ENCODE measurements at places on chromosomes 2 and 18.

DNA sequence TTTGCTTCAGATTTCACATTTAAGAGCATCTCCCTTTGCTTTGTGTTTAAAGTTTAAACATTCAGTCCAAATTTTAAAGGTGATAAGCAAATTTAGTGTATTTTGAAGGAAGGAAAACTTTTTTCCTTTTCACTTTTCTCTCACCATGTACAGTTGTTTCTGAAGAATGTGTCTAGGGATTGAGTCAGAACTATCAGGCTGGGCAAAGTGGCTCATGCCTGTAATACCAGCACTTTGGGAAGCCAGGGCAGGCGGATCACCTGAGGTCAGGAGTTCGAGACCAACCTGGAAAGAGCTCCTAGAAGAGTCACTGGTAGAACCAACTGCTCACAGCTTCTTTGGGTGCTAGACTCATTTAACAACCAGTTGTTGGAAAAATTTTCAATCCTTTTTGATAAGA lies 327.0 kb upstream of the THUMPD2 start:
- DNase-seq: no peak

GRCh38 chr18:46727177-46727576 lies 29.7 kb downstream of the ST8SIA5 start:
- no peak for DNase-seq

GRCh38 chr2:177352441-177353186 lies 40.0 kb upstream of the AGPS start:
- DNase-seq: no peak

- no peak for DNase-seq
Measured at GRCh38 chr2:66576561-66577320, 141.8 kb downstream of the MEIS1 start.

GRCh38 chr2:96241227-96241626 lies 24.6 kb downstream of the TMEM127 start:
- no peak for DNase-seq

- no peak for DNase-seq
Measured at GRCh38 chr18:45236676-45237075, 378.6 kb upstream of the SLC14A2 start.

- DNase-seq: no peak
Measured at GRCh38 chr2:225465827-225466226, 66.3 kb downstream of the NYAP2 start.

GRCh38 chr2:6214471-6214870 lies 522.3 kb downstream of the SOX11 start:
- DNase-seq: no peak

DNA sequence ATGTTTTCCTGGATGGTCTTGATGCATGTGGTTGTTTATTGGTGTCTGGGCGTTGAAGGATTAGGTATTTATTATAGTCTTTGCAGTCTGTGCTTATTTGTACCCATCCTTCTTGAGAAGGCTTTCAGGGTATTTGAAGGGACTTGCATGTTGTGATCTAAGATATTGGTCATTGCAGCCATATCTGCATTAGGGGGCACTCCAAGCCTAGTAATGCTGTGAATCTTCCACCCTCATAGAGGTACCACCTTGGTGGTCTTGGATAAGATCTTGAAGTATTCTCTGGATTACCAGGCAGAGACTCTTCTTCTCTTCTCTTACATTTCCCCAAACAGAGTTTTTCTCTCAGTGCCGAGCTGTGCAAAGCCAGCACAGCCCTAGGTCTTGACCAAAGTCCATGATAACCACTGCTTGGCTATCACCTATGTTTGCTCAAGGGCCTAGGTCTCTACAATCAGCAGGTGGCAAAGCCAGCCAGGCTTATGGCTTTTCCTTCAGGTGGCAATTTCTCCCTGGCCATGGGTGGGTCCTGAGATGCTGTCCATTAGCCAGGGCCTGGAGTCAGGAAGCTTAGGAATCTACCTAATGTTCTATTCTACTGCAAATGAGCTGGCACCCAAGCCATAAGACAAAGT lies 15.4 kb upstream of the PPP1R1C start:
- no peak for DNase-seq

DNA sequence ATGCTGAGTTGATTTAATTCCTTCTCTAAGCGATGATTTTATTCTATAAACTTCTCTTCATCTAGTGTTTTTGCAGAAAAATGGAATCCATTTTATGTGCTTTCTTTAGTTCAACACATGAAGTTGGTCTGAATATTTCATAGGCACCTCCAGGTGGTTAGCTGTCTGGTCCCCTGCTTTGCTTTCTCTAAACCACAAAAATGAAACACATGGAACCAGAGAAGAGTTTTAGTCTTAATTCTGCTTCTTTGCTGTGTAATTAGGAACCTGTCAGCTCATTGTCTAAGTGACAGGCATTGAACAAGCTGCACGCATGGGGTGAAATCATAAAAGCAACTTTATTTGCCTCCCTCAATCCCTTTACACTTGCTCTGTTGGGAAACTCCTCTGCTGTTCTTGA lies 150.4 kb downstream of the PIK3C3 start:
- no peak for DNase-seq

GRCh38 chr2:166700079-166700478 lies 188.2 kb upstream of the XIRP2 start:
- no peak for DNase-seq

DNA sequence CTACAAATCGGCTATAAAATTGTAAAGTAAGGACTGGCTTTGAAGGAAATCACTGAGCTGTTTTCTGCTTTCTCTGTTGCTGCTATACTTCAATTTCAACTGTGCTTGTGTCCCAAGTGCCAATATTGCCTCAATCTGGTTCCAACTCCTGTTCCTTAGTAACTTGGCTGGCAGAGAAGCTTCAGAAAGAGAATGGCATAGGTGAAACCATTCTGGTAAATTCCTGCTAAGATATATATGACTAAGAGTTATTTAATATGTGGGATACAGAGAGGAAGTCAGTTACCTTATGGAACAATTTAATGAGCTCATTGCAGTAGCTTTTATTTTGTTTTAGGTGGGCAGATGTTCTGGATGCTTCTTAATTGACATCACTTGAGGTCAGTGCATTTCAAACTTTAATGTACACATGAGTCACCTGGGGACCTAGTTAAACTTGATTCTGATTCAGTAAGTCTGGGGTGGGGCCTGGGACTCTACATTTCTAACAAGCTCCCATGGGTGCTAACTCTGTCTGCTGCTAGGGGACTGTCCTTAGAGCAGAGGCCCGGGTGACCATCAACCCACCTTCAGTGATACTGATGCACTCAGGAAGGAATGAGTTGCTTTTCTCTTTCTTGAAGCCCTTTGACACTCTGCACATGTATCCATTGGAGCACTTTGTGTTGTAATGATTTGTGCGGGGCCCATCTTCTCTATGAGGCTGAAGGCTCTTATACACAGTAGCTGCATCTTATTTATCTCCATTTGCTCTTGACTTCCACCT lies 47.6 kb downstream of the LIPG start:
- DNase-seq: no peak

GRCh38 chr2:114537777-114538176 lies 95.3 kb downstream of the DPP10 start:
- DNase-seq: no peak

DNA sequence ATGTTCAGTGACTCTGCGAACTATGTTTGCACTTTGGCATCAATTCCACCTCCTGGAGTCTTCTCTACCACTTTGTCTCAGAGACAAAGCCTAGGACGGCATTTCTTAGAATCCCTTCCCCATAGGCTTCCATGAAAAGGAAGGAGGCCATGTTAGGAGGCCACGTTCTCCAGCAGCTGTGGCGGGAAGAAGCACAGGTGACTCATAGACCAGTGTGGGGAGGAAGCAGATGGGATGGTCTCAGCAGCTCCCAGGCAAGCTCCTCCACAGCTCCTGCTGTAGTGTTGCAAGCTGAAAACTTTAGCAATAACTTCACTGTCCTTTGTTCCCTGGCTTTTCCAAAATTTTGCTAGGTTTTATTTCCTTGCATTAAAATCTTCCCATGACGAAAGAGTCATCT lies 781.3 kb upstream of the ID2 start:
- no peak for DNase-seq

GRCh38 chr2:120746144-120746543 lies 10.5 kb downstream of the GLI2 start:
- no peak for DNase-seq

DNA sequence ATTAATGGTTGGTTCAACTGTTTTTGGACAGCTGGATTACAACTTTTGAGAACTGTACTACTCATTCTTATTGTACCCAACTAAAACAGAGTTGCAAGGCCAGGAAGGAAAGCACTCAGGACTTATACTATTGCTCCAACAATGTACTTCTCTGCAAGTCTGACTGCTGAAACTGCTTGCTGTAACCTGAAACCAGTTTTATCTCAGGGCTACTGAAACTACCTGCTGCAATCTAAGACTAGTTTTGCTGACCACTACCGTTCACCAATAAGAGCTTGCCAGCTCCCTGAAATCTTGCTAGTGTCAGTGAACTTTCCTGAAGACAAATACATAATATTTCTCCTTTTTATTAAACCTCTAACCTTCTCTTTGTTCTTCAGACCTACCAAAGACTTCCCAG lies 157.3 kb downstream of the CDCA7 start:
- no peak for DNase-seq

GRCh38 chr2:199467066-199467822 lies 9.5 kb upstream of the SATB2 start:
- DNase-seq: no peak

- DNase-seq: no peak
Measured at GRCh38 chr2:122022531-122022930, 267.1 kb downstream of the TSN start.

GRCh38 chr2:74745766-74746165 lies 88.2 kb upstream of the HK2 start:
- DNase-seq: no peak

GRCh38 chr2:46650556-46651001 lies 171.2 kb downstream of the TMEM247 start:
- DNase-seq: peak; percentile 29

DNA sequence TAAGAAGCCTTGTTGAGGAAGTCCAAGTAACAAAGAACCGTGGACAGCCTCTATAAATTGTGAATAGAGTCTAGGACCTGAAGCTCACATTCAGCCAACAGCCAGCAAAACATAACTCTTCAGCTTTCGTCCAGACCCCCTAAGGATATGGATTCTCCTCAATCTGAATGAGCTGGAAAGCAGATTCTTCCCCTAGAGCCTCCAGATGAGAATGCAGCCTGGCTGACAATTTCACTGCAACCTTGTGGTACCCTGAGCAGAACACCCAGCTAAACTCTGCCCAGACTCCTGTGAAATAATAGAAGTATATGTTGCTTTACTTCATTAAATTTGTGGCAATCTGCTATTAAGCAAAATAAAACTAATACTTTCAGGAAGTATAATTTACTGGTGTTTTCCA lies 483.5 kb upstream of the SLC8A1 start:
- no peak for DNase-seq

DNA sequence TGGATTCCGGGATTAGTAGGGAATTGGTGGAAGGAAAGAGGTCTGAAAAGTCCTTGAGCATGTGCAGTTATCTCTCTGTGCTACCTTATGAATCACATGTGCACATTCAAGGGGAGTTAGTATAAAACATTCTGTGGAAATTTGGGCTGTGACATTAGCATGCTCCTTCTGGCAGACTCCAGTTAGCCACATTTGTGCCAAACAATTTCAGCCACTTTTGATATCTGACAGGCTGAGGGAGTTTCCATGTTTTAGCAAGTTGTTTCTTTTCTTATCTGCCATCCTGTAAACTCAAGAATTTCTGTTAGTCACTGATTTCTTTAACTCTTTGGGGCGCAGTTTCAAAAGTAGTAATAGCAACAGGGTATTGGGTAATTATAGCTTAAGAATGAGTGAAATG lies 28.3 kb upstream of the GYPC start:
- no peak for DNase-seq

- DNase-seq: no peak
Measured at GRCh38 chr18:77911971-77912605, 662.4 kb downstream of the GALR1 start.

- no peak for DNase-seq
Measured at GRCh38 chr2:105294046-105294445, 35.5 kb downstream of the TGFBRAP1 start.

- no peak for DNase-seq
Measured at GRCh38 chr2:240622531-240623235, 2.6 kb upstream of the GPR35 start.

DNA sequence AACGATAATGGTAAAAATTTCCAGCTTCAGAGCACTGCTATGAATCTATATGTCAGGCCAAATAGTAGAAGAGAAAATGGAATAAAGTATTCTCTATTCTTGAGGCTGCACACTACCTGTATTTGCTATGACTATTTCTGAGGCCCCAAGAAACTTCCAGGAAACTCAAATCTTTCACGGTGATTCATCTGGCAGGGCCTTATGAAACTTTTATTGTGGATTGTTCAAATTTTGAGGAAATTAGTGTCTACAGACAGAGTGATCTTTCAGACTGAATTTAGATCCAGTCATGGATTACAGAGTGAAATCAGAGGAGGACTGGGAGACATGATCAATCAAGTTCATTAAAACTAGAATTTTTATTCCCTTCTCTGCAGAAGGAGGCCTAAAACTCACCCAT lies 4.1 kb upstream of the VSNL1 start:
- DNase-seq: no peak

DNA sequence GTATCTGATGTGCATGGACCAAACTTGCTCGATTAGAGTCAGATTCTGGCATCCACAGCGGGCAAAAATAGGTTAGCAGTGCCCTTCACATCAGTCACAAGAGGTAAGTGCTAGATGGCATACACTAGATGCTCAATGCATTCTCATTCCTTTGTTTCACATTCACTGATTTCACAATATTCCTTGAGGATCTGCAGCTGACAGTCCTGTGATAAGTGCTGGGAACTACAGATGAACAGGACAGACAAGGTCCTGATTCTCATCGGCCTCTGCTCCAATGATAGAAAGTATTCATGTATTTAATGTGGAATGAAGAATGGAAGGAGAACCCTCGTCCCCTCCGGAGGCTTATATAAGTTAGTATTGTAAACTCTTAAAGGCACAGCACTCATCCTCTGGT lies 96.8 kb upstream of the SERPINE2 start:
- no peak for DNase-seq

DNA sequence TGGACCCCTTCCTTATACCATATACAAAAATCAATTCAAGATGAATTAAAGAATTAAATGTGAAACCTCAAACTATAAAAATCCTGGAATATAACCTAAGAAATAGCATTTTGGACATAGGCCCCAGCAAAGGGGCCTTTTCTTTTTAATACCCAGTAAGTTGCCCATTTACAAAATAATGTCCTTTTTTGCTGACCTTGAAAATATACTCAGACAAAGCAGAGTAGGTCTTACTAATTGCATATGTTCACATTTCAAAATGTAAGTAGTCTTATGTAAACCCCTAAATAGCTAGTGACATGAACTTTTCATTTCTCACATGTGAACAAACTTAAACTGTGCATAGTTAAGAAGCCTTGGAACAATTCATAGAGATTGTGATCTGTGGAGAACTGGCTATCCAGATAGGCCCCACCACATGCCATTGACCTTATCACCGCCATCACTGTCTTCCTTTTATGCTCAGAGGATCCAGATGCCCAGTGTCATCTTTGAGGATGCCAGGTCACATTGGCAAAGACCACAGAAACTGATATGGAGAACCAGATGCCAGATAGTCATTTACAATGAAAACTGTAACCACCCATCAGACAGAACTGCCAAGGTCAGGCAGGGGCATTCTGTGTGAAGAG lies 282.4 kb upstream of the RAB12 start:
- DNase-seq: no peak

Data from GM18507 (cell line).